Brain microvascular endothelial cell (primary cell): ENCODE measurements at places on chromosomes 16 and 17.

DNA sequence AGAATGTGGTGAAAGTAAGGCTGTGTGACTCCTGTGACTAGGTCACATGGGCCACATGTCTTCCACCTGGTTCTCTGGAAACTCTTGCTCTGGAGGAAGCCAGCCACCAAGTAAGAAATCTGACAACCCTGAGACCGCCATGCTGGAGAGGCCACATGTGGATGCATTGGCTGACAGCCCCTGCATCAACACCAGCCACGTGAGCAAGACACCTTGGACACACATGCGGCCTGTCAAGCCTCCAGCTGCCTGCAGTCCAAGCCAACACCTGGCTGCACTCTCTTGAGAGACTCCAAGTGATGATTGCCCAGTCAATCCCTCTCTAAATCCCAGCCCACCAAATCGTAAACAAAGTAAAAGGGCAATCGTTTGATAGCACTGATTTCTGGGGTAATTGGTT, 112.6 kb downstream of the FOXL1 start:
- no peak for DNase-seq

GRCh38 chr17:73657473-73658116, 13.3 kb upstream of the SDK2 start:
- DNase-seq, result no peak

DNA sequence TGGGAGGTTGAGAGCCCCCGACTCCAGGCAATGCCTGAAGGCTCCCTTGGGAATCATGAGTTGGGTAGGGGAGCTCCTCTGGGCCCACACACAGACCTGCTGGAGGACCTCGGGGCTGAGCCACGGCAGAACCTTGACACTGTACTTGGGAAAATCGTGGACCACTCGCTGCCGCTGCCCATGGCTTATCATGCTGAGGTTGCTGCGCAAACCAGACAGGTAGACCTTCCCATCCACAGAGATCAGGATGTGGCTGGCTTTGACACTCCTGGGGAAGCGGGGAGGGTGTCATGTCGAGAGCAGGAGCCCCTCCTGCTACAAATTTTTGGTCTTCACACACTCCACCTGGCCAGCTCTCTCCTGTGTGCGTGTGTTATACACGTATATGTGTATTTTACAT, 7.2 kb upstream of the LIMD2 start:
- DNase-seq, result no peak

DNA sequence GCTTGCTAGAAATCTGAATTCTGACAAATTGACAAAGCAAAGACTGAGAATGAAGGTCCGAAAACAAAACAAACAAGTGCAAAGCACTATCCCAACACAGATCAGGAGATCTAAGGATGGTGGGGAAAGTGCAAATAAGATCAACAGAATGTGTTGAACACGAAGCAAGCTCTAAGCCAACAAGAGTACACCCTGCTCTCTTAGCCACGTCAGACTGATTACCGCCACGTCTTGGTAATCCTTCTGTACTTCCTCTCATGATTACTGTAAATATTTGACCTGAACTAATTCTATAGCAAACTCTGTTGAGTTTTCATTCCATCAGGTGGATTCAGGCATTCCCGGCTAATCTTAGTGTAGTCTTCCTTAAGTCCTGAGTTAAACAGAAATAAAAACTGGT, 34.3 kb upstream of the ERCC4 start:
- DNase-seq, result no peak

DNA sequence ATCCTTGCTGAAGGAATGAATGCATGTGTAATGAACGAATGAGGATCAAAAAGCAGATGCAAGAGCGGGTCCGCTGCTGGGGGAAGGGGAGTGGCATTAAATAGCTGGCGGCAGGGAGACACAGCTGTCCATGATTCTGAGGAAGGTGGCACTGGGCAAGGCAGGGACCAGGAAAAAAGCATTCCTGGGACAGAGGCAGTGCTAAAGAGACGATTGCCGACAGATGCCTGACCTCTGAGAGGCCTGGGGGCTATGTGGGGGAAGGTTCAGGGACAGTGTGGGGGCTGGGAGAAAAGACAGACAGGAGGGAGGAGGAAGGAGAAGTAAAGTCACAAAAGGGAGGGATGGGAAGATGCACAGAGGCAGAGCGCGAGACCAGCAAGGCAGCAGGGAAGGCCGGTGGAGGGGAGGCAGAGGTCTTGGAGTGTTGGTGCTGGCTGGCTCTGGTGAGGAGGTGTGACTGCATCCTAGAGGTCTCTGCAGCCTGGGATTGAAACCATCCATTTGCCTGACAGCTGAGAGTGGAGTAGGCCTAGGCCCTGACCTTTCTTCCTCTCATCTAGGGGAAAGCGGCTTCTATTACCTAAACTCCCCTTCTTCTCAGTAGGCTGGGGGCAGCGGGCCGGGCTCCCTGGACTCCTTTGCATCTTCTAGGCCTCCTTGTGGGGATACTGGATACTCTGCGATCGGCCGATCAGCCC, 109.9 kb downstream of the SDK2 start:
- no peak for DNase-seq

DNA sequence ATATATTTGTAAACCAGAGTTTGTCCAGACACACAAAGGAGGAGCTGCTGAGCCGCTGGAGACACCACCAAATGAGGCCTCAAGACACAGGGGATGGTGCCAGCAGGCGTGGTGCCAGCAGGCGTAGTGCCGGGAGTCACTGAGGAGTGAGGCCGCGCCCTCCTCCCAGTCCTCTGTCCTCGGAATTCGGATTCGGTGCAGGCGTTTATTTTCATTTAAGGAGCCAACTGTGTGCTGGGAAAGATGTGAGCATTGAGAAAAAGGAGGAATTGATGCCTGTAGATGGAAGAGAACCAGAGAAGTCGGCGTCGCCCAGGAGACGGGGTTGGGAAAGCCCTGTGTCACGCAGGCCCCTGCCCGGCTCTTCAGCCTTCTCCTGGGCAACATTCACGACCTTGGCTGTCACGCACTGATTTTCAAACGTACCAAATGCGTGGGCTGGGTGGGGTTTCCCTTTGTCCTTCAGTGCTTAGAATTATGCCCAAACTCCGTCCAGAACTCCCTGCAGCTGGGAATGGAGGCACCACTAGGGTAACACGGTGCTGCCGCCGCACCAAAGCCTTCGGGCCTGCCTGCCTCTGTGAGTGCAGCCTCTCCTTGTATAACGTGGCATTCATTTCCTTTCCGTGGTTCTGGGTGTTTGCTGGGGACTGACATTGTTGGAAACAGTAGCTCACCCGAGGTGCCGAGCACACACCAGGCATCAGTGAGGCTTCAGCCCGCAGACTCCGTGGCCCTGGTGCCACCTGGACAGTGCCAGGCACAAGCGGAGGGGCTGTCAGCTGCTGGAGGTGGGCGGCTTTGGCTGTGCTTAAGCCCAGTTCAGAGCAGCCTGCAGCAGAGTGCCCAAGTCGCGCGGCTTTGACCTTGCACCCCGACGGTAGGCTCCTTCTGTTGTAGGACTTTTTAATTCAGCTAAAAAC, 49.0 kb upstream of the CHMP6 start:
- DNase-seq, result peak; percentile 66

DNA sequence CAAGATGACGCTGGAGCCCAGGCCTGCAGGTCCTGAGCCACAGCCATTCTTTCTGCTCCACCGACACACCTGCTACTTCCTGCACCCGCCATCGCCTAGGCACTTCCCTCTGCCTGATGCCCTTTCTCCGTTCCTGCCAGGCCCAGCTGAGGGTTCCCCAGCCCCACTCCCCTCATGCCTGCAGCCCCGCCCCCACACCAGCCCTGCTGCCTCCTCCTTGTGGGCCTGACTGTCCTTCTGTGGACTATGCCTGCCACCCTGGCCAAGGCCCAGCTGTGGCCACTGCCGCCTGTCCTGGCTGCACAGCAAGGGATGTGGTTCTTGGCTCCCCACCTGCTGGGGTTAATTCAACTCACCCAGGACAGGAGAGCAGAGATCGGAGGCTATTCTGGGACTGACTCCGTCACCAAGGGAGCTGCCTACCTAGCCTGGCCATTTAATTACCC, 7.5 kb downstream of the NATD1 start:
- no peak for DNase-seq

DNA sequence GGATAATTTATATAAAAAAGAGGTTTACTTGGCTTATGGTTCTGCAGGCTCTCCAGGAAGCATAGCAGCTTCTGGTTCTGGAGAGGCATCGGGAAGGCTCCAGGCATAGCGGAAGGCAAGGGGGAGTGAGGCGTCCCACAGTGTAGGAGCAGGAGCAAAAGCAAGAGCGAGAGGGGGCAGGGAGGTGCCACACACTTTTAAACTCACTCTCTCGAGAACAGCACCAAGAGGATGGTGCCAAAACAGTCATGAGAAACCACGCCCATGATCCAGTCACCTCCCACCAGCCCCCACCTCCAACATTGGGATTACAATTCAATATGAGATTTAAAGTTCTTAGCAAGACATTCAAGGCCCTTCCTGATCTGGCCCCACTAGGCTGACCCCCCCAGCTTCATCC, 50.0 kb upstream of the LGALS9 start:
- no peak for DNase-seq

DNA sequence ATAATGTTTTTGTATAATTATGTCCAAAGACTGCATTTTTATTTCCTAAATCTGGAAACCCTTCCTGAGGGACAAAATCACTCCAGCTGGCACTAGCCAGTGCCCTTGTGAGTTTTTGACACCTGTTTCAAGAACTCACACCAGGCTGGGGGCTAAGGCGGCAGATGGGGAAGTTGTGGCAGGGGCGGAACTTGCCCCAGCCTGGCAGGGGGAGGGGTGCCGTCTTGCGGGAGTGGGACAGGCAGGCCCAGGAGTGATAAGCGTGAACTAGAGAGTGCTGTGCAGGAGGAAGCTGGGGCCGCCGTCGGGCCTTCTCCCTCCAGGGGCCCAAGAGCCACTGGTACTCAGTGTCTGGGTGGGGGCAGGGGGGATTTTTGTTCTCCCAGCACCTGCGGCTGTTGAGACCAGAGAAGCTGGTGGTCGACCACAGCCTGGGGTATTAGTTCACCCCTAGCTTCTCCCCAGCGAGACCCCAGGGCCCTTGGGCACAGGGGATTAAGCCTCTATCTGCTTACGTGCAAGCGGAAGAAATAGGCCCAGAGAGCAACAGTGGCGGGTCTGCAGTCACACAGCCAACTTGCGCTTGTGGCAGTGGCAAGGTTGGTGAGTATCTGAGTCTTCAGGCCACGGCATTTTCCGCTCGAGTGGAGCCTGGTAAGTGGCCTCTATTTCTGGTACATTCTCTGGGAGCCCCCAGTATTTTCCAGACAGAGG, 40.2 kb upstream of the PLCG2 start:
- no peak for DNase-seq

GRCh38 chr17:10360578-10360977, 12.2 kb downstream of the MYH13 start:
- no peak for DNase-seq

- DNase-seq, result no peak
Observed at GRCh38 chr17:66426397-66427033, 124.1 kb downstream of the PRKCA start.

DNA sequence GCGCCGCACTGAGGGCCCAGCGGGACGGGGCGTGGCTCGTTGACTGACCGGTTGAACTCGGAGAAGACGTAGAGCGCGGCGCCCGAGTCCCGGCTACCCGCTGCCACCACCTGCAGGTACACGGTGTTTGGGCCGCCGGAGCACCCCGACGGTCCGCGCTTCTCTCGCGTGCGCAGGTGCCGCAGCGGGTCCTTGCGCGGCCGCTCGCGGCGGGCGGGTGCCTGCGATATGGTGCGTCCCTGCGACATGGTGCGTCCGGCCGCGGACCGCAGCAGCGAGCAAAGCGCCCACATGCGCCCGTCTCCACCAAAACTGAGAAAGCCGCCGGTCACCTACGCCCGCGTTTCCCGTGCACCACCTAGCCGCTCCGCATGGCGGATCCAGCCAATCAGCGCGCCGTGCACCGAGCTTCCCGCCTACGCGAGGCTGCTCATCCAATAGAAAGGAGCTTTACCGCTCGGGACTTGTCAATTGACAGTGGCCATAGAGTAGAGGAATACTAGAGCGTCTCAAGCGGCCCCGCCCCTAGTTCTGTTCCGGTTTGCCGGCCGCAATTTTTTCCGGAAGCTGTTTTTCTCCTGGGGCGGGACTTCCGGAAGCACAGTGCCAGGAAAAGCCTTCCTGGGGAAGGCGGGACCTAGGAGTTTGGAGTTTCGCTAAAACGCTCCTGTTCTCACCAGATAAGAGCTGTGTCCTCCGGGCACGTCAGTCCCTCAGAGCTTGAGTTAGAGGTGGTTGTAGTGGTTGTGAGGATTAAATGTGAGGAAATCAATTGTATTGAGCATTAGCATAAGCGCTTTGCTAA, at the start of gene ELAC2:
TSS of gene ELAC2 (minus strand) at position 373 of the 805 bp plus-strand sequence. CDS start at position 293, 80 bp downstream.
- peak; percentile 99 for DNase-seq

GRCh38 chr16:30641378-30641982, 9.3 kb upstream of the PRR14 start:
- DNase-seq, result no peak

DNA sequence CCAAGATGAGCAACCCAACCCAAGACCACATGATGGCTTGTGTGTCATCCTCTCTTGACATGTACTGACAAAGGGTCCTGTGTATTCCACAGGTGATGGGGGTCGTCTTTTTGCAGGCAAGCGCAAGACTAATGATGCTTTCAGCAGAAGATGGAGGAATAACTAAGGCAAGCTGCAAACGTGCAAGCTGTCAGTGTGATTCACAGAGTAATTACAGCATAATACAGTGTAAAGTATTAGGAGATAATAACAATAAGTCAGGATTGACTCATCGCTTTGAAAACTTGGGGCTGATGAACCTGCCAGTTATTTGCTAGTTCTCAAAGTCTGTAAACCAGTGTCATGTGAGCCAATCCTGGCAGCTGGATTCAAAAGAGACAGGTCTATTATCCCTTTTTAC, 41.6 kb upstream of the ASIC2 start:
- DNase-seq, result no peak

GRCh38 chr17:5500589-5501391, 14.4 kb downstream of the MIS12 start:
- peak; percentile 84 for DNase-seq

GRCh38 chr16:21986692-21987246, 14.1 kb downstream of the PDZD9 start:
- no peak for DNase-seq

GRCh38 chr17:14143688-14144087, 74.4 kb downstream of the COX10 start:
- no peak for DNase-seq

- DNase-seq, result peak; percentile 29
Observed at GRCh38 chr17:40025991-40026815, 11.0 kb downstream of the CSF3 start.

DNA sequence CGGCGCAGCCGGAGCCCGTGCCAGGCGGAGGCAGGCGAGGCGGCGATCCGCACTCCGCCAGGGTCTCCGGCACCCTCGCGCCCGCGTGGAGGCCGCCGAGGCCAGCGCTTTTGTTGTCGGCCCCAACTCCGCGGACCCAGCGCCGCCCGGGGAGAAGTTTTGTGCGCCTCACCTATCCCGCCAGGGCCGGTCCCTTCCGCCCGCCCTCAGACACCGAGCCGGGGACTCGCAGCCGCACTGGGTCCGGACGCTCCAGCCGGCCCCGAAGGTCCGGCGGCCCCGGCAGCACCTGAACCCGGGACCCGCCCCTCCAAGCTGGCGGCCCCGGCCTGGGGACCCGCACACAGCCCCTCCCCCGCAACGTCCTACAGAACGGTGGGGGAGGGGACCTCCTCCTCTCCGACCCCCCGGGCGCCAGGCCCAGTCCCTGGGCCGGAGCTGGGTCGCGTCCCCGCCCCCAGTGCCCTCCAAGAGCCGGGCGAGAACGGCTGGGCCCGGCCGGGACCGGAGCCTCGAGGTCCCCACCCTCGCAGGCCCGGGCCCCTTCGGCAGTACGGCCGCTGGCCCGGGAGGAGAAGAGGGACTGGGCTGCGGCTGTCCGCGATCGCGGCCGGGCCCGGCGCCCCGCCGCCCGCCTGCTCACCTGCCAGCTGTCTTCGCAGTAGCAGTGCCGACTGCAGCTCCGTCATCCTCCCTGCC, 698 bp downstream of the UBE2G1 start:
- DNase-seq, result no peak
